ENCODE measurements at places on chromosomes 1 and 21.

DNA sequence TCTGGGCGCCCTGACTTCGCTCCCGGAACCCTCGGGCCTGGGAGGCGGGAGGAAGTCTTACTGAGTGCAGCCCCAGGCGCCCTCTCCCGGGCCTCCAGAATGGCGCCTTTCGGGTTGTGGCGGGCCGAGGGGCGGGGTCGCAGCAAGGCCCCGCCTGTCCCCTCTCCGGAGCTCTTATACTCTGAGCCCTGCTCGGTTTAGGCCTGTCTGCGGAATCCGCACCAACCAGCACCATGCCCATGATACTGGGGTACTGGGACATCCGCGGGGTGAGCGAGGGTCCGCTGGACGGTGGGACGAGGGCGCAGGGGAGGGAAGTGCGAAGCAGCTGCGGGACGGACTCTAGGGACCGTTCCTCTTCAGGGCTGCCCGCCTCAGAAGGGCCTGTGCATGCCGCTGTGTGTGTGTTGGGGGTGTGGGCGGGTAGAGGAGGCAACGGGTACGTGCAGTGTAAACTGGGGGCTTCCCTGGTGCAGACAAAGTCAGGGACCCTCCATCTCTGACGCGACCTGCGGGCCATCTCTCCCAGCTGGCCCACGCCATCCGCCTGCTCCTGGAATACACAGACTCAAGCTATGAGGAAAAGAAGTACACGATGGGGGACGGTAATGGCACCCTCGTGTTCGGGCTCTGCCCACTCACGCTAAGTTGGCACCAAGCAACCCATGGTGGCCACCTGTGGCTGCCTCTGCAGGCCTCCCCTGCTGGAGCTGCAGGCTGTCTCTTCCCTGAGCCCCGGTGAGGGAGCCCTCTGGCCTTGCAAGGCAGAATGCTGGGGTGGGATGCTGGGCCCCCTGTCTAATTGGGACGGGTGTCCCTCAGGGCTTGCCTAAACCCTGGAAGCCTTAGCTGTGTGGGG lies at the start of gene GSTM1:
GSTM1 (plus strand) TSS at position 177 of the 859 bp plus-strand sequence; CDS start at position 234, 57 bp downstream.
- DNase-seq, result no peak

DNA sequence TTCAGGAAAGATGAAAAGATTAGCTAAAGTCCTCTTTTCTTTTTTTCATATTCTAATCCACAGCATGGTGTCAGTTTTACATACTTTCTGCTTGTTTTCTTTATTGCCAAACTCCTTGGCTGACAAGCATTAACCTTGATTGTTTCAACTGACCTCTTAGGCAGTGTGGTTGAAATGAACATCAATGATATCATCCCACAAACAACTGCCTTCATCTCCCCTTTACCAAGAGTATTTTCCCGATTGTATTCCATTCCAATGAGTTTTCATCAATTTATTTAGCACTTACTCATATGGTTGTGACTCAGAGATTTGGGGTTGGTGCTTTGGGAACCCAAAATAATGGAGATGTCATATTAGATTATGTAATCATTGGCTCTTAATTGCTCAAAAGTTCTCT lies 71.8 kb downstream of the SPAG17 start:
- DNase-seq, result no peak

- no peak for DNase-seq
These were observed 19.7 kb downstream of the LRRC7 start for GRCh38 chr1:69587391-69587790.

GRCh38 chr21:33432496-33432895 lies 29.3 kb downstream of the IFNGR2 start:
- no peak for DNase-seq

DNA sequence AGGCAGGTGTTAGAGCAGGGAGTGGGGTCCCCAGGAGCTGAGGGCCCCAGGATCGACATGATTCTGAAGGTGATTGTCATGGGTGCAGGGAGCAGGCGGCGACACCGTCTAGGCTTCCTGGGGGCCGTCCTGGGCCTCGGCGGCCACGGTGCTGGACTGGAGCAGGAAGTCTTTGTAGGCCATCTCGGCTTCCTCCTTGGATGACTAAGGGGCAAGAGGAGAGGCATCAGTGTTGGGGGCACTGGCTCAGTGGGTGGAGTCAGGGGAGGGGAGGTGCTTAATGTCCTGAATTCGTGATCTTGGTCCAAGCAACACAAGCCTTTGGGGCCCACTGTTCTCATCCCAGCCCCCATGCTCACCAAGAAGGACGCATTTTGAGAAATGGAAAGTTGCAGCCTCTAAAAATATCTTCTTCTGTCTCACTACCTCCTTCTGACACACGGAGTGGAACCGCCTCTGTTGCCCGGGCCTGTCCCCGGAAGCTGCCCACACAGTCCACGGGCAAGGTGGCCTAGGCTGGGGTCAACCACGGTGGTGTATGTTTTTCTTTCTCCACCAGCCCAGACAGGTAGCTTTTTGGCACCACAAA lies 8.6 kb upstream of the FCMR start:
- DNase-seq, result no peak

- no peak for DNase-seq
These were observed 139.7 kb downstream of the TSEN15 start for GRCh38 chr1:184191181-184191621.

- DNase-seq, result peak; percentile 65
These were observed 301.2 kb upstream of the SPAG17 start for GRCh38 chr1:118486199-118486598.

DNA sequence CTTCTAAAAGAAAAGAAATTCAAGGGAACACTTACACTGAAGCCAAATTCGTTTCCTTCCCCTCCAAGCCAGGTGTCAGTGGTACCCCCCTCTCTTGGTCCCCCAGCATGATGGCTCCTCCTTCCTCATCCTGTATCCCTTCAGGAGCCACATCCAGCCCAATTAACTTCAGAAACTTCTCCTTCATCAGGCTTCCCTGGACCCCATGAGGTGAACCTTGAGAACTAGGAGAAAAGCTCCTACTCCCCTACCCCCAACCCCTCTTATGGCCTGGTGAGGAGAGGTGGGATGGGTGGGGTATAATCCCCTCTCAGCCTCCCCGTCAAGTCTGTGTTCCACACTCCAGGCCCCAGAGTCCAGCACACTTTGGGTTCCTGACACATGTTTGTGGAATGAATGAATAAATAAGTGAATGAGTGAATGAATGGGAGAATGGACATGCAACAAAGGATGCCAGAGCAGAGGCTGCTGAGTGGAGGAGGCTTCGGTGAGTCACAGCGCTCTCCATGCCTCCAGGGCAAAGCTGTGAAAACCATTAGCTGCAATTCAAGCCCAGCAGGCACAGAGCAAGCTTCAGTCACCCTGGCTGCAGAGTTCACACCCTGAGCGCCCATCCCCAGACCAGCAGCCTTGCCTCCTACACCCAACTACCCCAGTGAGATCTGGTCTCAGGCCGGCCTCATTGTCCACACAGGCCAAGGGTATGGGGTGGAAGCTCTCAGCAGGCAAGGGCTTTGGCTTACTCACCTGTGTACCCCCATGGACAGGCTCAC lies 43.8 kb downstream of the BATF3 start:
- DNase-seq, result no peak

GRCh38 chr1:22057861-22058260 lies 5.4 kb downstream of the CDC42 start:
- no peak for DNase-seq

GRCh38 chr1:93625582-93626327 lies 55.9 kb downstream of the BCAR3 start:
- no peak for DNase-seq

DNA sequence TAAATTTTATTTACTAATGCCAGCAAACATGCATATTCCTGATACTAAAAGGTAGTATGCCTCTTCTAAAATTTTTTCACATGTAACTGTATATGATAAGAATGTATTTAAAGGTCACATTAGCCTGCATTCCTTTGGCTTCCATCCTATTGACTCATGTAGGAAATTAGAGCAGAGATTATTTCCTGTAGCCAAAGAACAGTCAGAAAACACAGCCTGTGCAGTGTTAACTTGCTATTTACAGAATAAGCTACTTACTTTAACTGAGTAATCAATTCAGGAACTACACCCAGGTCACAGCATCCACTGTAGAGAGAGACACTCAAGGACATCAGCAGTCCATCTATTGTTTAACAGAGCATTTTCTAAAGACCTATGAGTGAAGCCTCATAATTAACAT lies 154.5 kb upstream of the ADGRL4 start:
- no peak for DNase-seq

DNA sequence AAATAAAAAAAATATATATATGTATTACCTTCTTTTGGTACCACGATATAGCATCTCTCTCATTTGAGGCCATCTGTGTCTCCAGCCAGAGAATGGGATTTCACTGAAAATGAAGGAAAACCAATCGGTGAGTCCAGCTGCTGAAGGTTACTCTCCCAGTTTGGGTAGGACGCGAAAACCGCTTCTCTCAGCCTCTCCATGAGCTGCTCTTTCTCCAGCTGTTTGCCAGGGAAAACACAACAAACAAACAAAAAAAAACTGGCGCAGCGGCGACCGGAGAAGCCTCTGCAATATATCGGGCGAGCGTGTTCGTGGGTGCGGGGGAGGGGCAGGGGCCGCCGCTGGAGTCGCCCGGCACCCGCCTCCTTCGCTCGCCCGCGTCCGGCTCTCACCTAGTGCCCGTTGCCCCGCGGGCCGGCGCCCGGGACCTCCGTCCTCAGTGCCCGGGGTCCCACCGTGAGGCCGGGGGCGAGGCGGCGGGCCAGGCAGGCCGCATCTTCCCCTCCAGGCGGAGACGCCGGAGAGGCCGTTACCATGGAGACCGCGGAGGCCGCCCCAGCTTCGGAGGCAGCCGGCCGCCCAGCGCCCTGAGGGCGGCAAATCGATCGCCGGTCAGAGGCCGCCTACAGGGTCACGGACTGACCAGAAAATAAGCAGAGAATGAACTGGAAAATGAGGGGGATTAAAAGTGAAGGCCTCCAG lies 504 bp downstream of the PHTF1 start:
- no peak for DNase-seq
